ENCODE measurements at places on chromosomes 7 and 10.

DNA sequence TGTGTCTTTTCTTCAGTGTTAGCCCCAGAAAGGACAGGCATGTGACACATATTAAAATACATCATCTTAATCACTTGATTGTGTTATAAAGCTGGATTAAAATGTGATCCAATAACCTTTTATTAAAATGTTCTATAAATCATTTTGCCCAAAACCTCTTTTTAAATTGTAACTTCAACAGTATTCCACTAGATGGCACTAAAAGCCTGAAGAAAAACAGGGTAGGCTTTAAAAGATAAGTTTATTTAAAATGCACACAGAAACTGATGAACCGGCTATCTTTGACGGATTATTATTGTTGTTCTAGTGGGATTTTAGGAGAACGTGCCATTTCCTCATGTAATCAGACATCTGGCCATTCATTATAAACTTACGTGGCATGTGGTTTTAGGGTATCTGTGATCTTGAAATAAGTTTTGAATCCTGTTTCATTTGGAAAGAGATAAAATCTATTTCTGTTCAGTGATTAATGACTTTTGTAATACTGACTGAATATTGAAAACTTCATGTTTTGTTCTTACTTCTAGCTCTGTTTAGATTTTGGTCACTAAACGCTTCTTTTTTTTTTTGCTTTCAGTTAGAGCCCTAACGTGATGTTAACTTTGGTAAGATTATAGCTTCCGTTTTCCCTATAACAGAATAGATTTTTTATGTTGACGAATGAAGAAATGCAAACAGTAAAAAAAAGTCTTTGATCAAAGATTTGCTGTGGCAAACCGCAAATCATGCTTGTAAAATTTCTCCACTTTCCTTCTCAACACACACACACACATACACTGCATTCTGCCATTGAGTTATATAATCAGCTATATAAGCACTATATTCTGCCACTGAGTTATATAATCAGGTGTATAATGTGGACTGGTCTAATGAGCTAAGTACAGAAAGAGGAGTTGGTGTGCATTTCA is 13.6 kb downstream of the VPS50 start:
- DNase-seq: no peak

- DNase-seq: no peak
Measured at GRCh38 chr10:132722394-132723329, 63.3 kb downstream of the NKX6-2 start.

- DNase-seq: no peak
Measured at GRCh38 chr7:105581066-105581811, at the start of gene EFCAB10. EFCAB10 (minus strand) TSS chr7:105581493; CDS start chr7:105581463, 30 bp downstream.

- no peak for DNase-seq
Measured at GRCh38 chr10:58041901-58042300, 225.8 kb downstream of the IPMK start.

DNA sequence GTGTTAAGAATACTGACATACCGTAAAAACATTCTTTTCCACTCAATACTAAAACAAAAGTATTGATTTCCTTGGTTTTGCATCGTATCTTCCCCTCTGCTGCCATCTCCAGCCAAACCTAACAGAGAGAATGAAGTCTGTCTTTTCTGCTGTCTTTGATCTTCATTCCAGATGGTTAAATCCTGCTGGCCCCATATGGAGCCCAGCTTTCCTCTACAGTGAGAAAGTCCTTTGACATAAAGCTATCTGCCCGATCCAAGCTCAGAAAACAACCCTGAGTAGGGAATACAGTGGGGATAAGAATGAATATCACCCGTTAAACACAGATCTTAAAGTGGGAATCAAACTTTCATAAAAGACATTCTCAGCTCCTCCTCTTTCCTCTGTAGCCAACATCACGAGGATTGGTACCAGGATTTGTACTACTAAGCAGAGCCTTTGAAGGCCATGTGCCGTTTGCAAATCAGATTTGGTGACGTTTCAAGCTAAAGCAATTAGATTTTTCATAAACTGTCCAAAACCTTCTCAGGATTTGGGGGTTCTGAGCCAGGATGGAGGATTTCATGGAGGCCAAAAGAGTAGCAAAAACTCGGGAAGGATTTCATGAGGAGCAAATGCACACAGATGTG is 30.8 kb upstream of the GPAM start:
- no peak for DNase-seq

DNA sequence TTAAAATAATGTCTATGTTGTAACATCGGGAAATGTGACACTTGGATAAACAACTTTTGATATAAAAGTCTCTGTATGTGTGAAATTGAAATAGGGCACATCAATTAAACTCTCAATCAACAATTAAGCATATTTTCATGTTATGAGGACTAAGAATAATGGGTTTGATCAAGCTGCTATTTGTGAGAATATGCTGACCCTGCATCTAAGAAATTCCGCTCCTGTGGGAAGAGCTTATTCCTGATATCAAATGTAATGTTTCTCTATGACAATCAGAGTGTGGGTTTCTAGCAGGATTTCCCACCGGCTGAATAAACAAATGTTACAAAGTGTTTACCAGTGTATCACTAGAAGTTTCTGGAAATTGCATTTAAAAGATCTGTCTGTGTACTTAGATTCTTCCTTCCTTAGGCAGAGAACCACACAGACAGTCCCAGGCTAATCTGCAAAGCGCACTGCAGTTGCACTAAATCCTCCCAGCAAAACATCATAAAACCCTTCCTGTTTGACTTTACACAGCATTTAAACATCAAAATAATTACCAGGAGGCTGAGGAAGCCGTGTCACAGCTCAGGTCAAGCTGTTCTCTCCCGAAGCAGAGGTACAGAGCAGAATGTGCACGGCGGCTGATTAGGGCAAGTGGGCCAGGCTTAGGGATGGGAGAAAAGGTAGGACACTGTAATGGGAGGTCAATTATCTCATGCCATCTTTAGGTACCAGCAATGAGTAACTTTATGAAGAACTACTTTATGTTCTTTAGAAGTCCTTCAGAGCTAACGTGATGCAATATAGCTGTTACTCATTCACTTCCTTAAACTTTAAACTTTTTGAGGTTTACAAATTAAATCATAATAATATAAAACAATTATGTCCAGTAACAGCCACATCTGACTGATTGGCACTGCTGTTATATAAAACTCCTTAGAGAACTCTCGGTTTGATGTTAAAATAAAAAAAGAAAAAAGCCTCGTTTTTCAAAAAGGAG is 109.1 kb upstream of the CTTNBP2 start:
- no peak for DNase-seq

DNA sequence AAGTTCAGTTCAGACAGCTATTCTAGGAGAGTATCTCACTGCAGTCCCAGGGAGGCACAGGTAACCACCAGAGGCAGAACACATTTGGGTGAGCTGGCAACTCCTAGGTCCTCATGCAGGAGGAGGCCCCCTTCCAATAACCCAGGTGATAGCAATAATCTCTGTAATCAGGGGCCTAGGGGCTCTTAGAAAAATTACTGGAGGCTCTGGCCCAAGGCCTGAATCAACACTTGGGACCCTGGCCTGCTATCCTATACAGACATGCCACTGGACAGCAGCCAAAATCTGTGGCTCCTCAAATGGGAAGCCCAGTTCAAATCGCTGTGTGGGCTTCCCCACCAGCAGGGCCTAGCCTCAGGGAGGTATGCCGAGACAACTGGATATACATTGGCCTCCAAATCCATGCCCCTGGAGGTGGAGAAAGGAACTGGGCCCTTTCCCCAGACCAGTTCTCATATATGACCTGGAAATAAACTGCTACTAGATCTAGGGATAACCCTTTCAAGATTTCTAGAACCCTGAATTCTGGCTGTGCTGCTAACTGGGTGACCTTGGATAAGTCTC is 1.6 kb downstream of the AVPI1 start:
- DNase-seq: no peak

- peak; percentile 19 for DNase-seq
Measured at GRCh38 chr10:22550732-22551131, 163.6 kb downstream of the PIP4K2A start.

- peak; percentile 29 for DNase-seq
Measured at GRCh38 chr10:63064706-63065105, 68.4 kb upstream of the NRBF2 start.

- DNase-seq: no peak
Measured at GRCh38 chr7:106223156-106223555, 61.6 kb downstream of the NAMPT start.

GRCh38 chr7:47485640-47486435 is 96.1 kb downstream of the TNS3 start:
- DNase-seq: no peak

DNA sequence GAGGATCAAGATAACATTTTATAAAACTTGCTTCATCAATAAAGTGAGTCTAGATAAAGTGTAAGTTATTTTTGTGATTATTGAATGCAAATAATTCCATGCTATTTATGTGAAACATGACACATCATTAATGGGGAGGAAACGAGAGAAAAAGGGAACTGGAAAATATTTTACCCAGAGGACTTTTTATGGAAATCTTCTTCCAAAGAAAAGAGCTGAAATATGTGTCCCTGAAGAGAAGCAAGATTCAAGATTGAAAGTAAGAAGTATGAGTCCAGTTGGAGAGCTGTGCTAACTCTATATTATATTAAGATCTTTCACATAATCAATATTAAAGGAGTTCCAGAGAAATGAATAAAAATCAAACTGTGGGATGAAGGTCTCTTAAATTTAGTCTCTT is 1361.8 kb downstream of the GATA3 start:
- no peak for DNase-seq

GRCh38 chr7:108078211-108078673 is 51.9 kb downstream of the LAMB4 start:
- DNase-seq: no peak

GRCh38 chr7:116753130-116753529 is 81.1 kb downstream of the MET start:
- no peak for DNase-seq

- no peak for DNase-seq
Measured at GRCh38 chr7:66250711-66251110, 45.6 kb downstream of the TPST1 start.

DNA sequence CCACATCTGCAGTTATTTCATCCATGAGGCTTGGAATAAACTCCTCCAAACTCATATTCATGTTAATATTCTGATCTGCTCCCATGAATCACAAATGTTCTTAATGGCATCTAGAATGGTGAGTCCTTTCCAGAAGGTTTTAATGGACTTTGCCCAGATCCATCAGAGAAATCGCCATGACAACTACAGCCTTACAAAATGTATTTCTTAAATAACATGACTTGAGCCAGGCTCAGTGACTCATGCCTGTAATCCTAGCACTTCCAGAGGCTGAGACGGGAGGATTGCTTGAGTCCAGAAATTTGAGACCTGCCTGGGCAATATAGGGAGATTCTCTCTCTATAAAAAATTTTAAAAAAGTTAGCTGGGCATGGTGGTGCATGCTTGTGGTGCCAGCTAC is 102.1 kb upstream of the TMEM168 start:
- DNase-seq: no peak

DNA sequence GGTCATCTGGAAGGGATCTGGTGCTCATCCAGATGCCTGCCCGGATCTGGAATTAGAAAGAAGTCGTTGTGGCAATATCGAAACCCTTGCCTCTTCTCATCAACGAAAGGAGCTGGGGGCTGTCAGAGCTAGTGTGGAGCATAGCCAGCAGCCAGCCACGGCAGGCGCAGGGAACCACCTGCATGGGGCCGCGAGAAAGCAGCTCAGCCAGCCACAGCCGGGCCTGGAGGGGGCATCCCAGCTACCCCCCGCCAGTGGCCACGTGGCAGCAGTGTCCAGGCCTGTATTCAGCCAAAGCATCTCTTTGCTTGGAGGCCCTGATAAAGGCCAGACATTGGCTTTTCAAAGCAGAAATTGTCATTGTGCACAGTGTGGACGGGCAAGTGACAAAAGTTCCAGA is 19.1 kb downstream of the GPR26 start:
- no peak for DNase-seq

- DNase-seq: no peak
Measured at GRCh38 chr7:130365088-130365487, 15.2 kb upstream of the CPA1 start.

DNA sequence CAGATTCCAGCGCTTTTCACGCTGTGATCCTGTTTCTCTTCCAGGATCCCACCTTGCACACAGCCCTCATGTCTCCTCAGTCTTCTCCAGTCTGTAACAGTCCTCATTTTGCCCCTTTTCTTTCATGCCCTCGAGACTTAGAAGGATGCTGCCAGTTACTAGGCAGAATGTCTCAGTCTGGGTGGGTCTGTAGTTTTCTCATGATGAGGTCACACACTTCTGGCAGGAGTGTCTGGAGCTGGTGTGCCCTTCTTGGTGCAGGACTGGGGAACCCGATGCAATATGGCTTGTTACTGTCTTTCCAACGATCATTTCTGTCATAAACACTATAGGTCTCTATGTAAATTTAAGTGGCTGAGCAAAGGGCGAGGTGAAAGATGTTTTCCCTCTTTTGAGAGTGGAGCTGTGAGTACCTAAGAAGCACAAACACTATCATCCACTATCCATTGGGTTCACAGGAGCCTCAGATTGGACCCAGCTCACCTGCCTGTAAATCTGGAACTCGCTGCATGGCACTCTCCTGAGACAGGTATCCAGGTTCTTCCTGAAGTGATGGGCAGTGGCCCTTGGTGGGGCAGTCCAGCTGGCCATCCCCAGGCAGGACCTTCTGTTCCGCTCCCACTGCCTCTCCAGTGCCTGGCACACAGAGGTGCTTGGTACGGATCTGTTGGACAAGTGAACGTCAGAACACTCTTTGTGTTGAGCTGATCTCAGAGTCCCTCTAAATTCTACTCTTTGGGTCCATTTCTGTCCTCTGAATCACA is 64.3 kb upstream of the ZNF32 start:
- no peak for DNase-seq
